Germinal center (tissue), 1 donor: ENCODE measurements at places on chromosomes 7 and 10.

DNA sequence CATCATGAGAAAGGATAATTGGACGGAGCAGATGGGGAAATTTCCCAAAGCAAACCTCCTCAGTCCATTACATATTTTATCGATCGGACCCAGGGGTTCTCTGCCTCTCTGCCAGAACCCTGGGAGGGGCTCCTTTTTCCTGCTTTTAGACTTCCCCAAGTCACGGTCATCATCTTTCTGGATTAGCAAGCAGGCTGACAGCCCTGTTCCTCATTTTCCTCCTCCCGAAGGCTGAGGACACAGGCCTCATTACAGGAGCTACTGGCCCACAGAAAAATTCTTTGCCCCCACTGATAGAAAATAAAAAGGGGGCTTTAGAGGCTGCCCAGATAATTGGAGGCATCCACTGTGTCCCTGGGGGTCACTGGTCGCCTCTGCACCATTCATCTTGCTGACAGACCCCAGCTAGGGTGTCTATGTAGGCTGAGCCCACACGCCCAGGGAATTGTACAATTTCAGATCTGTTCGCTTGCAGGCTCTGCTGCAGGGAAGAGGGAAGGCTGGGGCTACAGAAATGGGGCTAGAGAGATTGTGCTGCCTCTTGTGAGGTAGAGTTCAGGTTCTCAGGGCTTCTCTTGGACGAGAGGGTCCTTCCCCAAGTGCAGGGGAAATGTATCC lies 125.7 kb upstream of the SDK1 start:
- DNase-seq: no peak

- DNase-seq: no peak
Measured at GRCh38 chr7:128941323-128941890, 3.7 kb downstream of the IRF5 start.

GRCh38 chr10:97763411-97763810 lies 8.4 kb downstream of the SFRP5 start:
- no peak for DNase-seq

- no peak for DNase-seq
Measured at GRCh38 chr7:34406848-34407530, 251.0 kb upstream of the NPSR1 start.

- no peak for DNase-seq
Measured at GRCh38 chr10:24748214-24748613, 24.5 kb upstream of the ARHGAP21 start.

DNA sequence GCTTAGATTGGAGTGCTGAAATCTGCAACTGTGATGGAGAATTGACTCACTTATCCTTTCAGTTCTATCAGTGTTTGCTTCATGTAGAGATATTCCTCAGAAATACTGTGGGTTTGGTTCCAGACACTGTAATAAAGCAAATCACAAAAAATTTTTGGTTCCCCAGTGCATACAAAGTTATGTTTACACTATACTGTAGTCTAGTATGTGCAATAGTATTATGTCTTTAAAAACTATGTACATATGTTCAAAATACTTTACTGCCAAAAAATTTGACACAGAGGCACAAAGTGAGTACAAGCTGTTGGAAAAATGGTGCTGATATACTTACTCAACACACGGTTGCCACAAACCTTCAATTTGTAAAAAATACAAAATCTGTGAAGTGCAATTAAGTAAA lies 112.5 kb downstream of the EPC1 start:
- no peak for DNase-seq

DNA sequence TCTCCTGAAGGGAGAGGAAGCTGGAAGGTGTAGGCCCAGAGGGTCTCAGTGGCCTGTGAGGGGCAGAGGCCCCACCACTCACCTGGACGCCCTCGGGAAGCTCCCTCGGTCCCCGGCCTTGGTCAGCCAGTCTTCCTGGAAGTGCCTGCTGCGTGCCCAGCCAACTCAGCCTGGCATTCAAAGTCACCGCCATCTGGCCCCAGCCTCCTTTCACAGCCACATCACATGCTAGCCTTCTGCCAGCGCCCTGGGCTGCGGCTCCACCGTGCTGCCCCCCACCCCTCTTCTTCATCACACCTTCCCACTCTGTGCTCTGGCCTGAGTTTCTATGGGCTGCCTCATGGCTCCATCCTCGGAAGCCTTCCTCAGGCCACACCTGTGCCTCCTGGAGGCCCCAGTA lies 98.0 kb downstream of the ZMIZ1 start:
- DNase-seq: no peak

- DNase-seq: no peak
Measured at GRCh38 chr10:84428711-84429110, 100.3 kb downstream of the CCSER2 start.

- no peak for DNase-seq
Measured at GRCh38 chr10:86647773-86648703, 6.3 kb upstream of the OPN4 start.

- peak; percentile 47 for DNase-seq
Measured at GRCh38 chr10:96511044-96511945, 2.4 kb downstream of the TLL2 start.

GRCh38 chr7:157875230-157876179 lies 538.7 kb downstream of the DNAJB6 start:
- DNase-seq: no peak
